ENCODE measurements at places on chromosomes 2 and 18.

DNA sequence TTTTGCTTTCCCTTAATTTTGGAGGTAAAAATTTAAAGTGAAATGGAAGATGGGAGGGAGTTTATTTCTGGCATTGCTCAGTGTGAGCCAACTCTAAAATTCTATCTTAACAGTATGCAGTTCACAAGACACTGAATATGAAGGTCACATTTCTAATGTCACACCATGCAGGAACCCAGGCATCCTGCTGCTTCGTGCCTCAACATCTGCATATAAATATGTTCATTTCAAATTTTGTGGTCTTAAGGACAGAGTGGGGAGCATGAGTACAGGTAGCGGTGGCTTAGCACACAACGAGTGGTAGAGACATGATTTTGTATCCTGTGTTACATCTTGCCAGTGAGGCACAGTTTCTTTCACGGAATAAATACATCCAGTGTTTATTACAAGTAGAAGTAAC is 102.4 kb downstream of the ARL4C start:
- no peak for DNase-seq

GRCh38 chr2:235493775-235494715 is at the start of gene AGAP1:
AGAP1 (plus strand) TSS chr2:235494043.
- DNase-seq: no peak

DNA sequence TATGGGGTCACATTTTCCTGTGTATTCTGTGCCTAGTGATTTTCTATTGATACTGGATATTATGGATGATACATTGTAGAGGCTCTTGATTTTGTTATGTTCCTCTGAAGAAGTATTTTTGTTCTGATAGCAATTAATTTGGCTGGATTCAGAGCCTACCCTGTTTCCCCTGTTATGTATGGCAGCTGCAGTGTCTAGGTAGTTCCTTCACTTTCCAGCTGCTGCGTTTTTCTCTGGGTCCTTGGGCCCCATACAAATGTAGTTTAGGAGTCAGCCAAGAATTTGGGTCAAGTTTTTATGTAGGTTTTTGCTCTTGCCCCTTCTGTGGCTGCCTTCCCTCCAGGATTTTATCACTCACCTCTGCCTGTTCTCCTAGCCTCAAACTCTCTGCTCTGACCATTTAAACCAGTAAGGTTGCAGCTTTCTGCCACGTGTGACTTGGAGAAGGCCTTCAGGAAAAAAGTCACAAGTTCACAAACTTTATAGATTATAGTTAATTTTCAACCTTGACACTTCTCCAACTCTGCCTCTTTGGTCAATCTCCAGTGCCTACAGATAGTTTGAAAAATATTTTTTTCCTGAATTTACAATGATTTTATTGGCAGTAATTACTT is 47.0 kb downstream of the APLF start:
- no peak for DNase-seq

DNA sequence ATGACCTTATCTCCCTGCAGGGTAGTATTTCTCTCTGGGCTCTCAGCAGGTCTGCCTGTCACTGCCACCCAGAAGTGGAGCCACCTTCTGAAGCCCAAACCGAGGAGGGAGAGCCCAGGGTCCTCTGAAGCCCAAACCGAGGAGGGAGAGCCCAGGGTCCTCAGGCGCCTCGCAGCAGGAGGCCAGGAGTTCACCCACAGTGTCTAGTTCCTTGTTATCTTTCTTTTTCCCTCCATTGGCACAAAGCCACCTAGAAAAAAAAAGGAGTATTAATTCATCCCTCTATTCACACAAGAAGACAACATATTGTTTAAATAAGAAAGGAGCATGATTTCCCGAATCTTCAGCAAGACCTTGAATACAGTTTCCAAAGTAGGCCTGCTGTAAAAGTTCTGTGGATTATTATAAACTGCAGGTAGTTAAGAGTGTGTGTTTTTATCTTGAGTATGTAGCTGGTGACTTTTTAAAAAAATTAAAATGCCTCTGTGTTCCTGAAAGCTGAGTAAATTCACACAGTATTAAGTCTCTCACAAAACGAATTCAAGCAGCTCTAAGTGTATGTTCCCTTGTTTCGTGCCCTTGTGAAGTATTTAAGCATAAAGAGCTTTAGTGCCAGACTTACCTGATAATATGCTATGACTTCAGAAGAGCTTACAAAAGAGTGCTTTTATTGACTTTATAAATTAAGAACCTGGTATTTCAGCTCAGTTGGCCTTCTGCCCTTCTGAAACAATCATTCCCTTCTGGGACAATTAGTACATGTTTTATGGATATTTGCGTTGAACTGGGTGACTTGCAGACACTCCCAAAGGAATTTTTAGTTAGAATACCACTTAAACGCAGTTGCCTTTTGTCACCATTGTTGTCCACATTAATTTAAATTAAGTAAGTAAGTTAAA is 11.7 kb upstream of the GRHL1 start:
- no peak for DNase-seq

DNA sequence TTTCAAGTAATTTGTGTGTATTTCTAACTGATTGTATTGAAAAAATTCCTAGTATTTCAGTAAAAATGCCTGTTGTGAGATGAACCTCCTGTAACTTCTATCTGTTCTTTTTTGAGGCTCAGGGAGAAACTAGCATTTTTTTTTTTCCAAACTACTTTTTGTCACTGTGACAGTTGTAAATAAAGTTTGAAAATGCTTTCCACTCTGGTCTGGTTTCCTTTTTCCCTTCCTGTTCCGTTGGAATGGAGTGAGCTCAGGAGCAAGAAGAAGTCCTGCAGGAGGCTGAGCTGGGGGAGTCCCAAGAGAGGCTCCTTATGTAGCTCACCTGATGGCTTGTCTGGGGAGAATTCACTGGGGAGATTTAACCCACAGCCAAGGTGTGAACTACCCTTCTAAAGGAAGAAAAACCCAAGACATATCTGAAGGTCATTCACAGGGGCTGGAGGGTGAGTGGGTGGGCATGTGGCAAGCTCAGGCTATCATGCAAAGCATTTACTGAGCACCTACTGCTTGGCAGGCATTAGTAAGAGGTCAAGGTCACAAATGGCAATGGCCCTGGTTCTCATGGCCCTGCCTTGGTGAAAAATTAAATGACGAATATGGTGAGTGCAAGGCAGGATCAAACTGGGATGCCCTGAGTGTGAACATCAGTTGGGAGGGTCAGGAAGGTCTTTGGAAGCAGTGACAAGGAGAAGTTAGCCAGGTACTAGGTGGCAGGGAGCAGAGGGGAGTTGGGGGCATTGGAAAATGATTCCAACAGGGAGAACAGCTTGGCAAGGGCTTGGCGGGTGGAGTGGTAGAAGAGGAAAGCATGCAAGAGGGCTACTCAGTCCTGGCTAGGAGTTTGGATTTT is 28.7 kb downstream of the LBH start:
- no peak for DNase-seq

DNA sequence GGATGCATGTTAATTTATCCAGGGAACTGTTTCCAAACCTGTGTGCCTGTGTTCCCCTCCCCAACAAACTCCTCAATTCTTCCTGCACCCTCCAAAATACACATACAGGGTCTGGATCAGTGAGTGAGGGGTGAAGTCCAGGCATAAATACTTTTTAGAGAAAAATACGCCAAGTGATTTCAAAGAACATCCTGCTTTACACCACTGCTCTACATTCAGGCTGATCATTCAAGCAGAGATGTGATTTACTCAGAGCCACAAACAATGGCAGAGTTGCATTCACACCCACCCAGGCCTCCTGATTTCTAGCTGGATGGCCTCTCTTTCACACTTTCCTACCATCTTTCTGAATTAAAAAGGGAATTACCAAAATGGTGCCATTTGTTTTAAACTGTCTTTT is 289.5 kb upstream of the SLC14A2 start:
- DNase-seq: no peak

- no peak for DNase-seq
Observed at GRCh38 chr2:223185638-223186037, 133.6 kb downstream of the KCNE4 start.

DNA sequence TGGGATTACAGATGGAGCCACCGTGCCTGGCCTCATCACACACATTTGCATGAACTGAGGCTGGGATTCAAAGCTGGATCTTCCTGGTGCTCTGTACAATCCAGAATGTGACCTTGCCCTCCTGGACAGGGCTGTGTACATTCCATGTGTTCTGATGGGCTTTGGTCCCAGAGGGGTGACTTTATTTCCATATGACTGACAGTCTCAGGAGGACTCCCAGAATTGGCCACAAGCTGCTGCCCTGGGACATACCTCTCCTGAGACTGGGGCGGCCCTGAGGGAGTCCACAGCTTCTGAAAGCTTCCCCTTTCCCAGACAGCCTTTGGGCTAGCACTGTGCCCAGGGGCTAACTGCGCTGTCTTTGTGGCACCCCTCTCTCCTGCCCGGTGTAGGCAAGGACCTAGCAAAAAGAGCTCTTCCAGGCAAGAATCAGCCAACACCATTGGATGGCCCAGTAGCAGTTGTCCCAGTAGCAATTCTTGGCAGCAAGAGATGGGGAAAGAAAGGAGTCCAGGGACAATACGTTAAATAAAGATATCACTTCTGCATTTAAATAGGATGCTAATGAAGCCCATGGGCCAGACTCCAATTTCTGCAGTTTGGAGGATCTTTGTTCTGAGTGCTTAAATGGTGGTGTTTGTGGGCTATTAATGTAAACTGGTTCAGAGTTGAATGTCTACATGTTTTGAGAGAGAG is 26.4 kb upstream of the ZNF532 start:
- no peak for DNase-seq

DNA sequence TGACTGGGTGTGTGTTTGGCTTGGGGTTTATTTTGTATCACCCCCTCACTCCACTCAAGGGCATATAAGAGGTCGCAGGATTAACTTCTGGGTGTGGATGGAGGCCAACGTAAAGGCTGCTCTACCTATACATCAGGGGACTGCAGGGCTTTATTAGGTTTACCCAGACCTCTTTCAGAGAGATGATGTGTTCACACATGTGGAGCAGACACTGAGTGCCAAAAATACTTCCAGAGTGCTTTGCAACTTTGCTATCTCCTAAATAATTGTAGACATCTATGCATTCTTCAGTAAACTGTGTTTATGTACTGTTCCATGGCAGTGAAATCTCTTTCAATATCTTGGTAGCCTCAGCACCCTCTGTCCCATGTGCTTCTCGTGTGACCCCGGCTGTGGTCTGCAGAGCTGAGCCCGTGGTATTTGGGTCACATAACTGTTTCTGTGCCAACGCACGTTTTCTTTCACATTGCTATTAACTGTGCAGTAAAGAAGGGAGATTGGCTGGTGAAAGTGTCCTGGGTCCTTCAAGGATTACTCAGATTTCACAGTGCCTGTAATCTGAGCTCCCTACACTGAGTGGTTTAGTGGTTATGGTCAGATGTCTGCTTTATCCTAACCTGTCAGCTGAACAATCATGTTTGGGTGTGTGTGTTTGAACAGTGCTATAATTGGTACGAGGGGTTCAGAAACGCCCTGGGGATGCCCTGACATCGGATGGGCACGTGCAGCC is 208.1 kb downstream of the VAPA start:
- DNase-seq: no peak

DNA sequence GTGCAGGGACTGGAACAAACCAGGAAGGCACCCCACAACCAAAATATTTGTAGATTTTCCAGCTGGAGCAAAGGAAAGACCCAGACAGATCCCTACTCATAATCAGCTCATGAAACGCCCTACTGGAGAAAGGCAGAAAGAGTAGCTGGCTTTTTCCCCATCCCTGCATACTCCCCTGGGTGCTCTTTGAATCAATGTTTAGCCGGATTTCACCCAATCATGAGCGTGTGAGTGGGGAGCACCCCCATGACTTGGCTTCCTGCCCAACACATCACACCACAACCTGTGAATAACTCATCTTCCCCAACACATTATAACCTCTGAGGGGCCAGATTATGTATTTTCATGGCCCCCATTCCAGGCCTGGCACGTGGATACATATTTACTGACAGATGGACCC is 35.1 kb upstream of the SLC14A1 start:
- DNase-seq: peak; percentile 62

DNA sequence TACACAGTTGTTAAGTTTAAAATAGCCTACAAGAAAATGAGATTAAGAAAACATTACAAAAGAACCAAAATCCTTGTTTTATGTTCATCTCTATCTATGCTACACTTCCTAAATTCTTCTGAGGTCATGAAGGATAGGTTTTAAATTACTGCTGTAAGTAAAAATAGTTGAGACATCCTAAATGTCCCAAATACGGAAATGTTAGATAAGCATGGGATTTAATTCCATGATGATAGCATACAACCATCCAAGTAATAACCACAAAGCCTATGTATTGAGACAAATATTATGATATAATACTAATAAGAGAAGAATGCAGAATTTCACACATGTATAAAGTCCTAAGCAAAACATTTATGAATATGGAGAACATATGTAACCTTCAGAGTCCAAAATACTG is 34.1 kb downstream of the PIEZO2 start:
- no peak for DNase-seq

GRCh38 chr2:61125123-61125710 is 36.8 kb upstream of the C2orf74 start:
- no peak for DNase-seq

DNA sequence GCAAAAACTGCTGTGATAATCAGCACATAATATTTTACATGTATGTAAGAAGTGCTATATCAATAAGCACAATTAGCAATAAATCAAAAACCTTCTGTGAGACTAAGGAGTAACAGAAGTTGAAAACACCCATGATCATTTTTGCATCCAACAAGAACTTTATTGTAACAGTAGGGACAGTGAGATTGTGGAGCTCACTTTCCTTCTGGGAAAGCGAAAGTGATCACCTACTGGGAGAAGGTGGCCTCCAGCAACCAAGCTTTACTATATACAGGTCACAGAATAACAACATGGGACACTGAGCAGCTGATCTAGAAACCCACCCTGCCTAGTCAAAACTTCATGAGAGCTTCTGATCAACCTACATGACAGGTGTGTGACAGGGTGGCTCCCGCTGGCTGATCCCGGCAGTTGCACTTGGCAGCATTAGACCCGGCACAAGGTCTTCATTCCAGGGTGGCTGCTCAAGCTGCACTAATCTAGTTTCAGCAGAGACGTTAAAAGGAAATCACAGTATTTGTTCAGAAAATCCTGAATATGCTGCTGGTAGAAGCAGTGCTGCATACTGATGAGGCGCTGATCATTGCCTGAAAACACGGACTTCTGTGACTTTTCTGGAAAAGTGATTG is 63.5 kb upstream of the ARL5A start:
- DNase-seq: no peak

DNA sequence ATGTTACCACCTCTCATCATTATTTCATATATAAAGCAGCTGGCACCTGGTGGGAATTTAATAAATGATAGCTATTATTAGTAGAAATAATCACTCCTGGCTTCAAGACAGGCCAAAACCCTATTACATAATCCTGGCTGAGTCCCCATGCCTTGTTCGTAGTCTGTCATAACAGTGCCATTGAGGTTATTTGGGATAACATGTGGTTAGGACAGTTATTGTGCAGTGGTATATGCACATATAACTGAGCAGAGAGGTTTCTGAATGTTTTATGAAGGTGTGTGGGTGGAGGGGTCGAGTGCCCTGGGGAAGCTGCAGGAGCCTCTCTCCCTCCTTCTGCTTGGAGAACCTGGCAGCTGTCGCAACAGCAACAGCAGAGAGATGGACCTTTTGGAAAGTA is 162.4 kb upstream of the NABP1 start:
- DNase-seq: no peak

DNA sequence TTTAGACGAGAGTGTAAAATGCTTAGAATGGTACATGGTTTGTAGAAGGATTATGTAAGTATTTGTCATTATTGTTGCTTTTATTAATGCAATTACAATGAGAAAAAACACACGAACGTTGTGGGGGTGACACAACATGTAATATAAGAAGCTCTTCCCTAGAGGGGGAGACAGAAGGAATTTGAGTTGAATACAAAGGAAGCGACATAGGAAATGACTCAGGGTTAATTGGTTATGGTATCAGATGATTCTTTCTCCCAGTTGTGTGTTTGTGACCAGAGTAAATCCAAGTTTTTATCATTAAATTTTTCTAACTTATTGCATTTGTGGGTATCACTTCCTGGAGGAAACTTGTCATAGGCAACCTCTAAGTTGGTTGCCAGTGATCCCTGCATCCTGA is 625.6 kb upstream of the CDH2 start:
- DNase-seq: no peak

Data from stimulated activated CD4-positive, alpha-beta T cell treated with anti-CD3 and anti-CD28 coated beads, Interleukin-1b, Interleukin-23, amount 100 ng/mL, for 4 hours (primary cell).